Activated T-helper 1 cell treated with anti-CD3 and anti-CD28 coated beads, Interleukin-2, amount 50 U/mL, for 16 hours (primary cell): ENCODE measurements at places on chromosomes 5 and 9.

GRCh38 chr9:128259156-128259555 is 16.7 kb downstream of the GOLGA2 start:
- DNase-seq, result no peak

DNA sequence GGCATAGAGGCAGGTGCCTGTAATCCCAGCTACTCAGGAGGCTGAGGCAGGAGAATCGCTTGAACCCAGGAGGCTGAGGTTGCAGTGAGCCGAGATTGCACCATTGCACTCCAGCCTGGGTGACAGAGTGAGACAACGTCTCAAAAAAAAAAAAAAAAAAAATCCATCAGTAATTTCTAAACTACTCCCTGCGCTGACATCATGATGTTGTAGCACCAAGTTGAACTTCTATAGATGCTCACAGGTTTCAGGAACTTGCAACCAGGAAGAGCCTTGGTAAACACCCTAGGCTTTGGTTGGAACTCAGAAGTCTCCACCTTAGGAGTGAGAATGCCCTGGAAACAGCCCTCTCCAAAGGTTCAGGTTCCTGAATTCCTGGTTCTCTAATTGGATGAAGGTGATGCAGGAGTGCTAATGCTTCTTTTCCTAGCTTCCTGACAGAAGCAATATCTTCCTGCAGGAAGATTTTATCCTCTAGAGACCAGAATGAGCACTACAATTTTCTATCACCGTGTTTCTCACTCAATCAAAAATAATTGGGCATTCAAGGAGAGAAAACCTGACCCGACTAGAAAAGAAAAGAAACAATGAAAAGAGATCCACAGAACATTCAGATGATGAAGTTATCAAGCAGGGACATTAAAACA is 469.6 kb downstream of the GADD45G start:
- no peak for DNase-seq

GRCh38 chr9:15492485-15493150 is 18.2 kb downstream of the PSIP1 start:
- no peak for DNase-seq

- no peak for DNase-seq
Observed at GRCh38 chr5:145223582-145223981, 611.6 kb downstream of the PRELID2 start.

- no peak for DNase-seq
Observed at GRCh38 chr5:126988021-126988569, 42.3 kb downstream of the MARCHF3 start.

DNA sequence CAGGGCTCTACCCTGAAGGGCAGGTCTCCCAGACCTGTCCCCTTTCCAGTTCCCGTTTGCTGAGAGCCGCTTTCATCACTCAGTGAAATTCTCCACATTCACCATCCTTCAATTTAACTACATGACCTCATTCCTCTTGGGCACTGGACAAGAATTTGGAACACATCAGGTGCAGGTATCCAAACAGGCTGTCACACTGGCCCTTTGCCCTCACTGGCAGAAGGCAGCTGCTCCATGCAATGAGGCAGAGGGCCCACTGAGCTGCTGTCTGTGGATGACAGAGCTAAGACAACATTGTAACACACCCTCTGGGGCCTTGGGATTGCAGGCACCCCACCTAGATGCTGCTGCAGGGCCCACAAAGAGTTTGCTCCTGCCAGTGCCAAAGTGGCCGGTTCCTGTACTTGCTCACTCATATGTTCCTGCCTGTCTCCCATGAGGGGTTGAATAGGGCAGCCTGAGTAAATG is 55.1 kb downstream of the ACTL7B start:
- no peak for DNase-seq

GRCh38 chr5:124200381-124200780 is 546.1 kb downstream of the ZNF608 start:
- no peak for DNase-seq

GRCh38 chr9:110828264-110828663 is 159.7 kb downstream of the MUSK start:
- DNase-seq, result no peak

- DNase-seq, result no peak
Observed at GRCh38 chr9:14061936-14062585, 251.9 kb downstream of the NFIB start.

GRCh38 chr5:28397502-28397941 is 1359.1 kb upstream of the CDH9 start:
- no peak for DNase-seq

DNA sequence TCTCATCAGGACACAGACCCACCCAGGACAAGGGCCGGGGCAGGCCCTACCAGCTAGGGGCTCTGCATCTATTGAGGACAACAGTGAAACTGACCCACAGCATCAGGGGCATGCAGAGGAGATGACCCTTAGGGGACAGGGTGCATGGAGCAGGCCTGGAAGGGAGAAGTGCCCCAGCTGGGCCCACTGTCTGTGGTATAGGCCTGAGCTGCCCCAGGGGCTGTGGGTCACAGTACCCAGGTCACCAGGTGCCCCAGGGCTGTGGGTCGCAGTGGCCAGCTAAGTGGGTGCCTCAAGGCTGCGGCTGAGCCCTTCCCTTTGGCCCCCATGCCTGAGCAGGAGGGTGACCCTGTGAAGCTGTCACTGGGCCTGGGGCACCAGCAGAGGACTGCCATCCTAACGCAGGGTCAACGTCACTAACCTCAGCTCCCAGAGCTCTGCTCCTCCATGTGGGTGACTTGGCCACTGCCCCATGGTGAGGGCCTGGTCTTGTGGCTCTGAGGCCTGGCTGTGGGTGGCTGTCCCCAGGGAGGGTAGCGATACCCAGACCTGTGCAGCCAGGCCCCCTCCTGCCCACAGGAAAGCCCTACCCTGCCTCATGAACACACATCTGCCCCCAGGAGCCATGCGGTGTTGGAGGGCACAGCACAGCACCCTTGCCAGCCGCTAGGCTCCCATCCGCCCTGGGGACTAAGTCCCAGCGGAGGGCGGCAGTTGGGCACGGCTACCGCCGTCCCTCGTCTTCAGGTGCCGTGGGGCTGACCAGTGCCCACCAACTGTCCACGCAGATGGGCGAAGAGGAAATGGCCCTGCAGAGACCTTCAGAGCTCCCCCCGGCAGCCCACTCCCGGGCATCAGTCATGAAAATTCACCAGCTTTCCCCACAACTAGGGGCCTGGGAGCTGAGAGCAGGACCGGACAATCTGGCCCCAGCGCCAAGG is 4.9 kb downstream of the EDF1 start:
- DNase-seq, result no peak

DNA sequence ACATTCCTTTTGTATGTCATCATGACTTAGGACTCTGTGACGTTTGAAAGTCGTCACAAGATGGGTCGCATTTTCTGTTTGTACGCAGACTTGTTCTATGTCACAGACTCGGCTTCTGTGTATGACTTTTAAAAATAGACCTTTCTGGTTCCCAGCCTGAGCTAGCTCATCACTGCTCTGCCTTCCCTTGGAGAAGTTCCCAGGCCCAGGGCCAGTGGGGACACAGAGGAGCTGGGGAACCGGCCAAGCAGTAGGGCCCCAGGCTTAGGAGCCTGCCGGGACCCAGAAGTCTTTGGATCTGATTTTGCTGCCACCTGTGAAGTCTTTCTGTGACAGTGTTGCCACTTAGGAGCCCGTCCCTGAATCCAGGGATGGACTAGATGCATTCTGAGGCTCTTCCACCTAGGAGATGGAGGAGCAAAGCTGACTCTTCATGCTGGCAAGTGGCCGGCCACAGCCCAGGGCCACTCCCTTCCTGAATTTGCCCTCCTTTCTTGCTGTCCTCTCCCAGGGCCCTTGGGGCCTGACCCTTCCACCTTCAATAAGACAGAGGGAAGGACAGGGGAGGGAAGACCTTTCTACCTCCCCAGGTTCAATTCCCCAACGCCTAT is 18.1 kb upstream of the UBE2QL1 start:
- DNase-seq, result no peak

DNA sequence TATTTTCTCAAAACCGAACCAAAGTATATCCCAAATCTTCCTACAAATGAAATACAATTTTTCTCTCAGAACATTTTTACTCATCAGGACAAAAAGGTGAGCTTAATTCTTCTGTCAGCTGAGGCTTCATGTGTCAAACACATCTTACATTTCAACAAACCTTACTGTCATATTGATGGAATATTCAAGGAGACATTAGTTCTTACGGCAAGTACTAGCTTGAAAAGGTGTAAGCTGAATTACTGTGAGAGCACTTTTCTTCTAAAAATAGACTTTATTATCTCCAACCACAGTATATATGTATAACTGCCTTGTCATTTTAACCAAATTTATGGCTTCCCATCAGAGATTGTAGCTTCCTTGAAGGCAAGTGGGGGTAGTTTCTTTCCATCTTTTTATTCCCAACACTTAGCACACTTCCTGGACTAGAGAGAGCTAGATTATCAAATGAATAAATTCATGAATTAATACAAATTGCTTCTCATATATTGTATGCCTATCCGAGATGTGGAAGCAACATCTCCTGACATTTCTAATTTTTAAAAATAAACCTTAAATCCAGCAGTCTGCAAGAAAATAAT is 822.7 kb upstream of the DMAC1 start:
- DNase-seq, result no peak

- DNase-seq, result no peak
Observed at GRCh38 chr5:151812757-151813309, 41.1 kb downstream of the G3BP1 start.

- DNase-seq, result no peak
Observed at GRCh38 chr9:78399153-78399552, 102.2 kb downstream of the PSAT1 start.

DNA sequence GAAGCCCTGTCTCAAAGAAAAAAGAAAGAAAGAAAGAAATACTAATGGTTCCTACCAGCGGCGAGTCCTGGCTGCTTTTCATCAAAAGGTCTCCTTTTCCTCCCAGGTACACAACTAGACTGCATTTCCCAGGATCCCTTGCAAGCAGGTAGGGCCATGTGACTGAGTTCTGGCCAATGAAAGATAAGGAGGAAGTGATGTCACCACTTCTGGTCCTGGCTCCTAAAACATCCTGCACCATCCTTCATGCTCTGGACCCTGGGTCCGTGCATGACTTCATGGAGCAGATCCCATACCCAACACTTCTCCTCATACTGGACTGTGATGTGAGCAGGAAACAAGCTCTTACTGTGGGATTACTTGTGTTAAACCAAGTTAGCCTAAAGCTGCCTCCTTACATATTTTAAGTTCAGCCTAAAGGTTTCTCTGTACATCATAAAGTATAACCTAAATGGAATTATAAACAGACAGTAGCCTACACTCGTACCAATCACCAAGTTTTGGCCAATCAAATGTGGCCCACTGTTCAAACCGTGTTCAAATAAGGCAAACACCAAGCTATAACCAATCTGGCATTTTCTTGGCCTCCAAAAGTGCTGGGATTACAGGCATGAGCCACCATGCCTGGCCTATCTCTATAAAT is 30.2 kb upstream of the FUBP3 start:
- no peak for DNase-seq
